ENCODE measurements at places on chromosomes 7 and 10.

DNA sequence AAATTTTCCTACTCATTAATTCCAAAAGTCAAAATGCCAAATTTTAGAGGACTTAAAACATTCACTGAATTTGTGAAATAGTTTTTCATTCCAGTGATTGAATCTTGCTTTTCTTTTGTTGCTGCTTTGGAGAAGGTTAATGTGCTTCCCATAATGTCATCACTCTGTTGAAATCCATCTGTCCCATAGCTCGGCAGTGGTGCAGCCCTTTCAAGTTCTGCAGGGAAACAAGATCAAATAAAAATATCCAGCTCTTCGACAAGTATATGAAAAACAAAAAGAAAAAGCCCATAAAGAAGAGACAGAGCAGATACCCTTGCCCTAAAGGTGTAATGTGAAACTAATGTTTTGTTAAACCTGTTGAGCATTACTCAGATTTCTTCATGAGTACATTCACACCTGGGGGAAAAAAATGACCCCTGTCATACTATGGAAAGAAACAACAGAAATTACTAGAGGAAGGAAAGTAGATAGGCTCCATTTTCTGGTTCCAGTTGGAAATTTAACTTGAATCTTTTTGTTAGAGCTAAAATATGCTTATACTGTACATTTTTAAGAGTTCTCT is 35.1 kb downstream of the AGR3 start:
- DNase-seq: no peak

DNA sequence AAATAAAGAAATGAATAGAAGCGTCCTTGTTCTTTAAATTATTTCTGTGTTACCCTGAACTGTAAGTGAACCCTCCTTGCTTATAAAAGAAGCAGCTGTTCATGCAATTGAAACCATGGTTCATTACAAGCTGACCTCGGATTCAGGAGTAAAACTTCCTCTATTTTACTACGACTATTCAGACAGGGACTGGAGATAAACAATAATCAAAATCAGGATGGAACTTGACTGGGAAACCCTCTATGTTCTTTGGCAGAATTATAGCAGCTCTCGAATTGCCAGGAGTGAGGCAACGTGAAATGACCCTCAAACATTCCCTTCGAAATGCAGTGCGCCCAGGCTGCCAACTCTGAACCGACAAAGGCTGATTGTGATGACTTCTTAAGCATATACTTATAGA is 172.1 kb downstream of the CYP26A1 start:
- no peak for DNase-seq

DNA sequence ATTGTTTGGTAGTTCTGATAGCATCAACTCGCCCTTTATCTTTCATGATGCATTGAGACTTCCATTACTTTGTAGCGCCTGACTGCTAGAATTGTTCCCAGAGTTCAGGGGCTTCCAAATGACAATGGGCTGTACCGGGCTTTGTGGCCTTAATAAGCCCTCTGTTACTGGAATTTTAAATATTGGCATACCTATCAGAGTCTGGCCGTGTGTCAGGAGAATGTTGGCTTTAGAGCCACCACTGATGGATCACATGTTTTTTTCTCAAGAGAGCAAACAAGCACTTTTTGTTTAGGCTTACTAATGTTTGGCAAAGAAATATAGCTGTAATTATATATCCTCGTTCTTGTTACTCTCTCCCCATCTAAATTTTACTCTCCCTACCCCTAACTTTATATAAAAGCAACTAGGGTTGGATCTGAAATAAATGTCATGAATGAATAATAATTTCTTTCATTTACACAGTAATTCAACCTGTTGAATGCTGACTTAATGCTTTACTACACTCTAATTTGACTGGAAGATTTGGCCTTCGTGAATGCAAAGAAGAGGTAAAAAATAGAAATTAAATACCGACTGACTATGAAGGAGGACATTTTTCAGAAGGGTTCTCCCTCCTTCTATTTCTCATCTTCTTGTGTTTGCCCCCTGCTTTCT is 396.7 kb downstream of the AUTS2 start:
- DNase-seq: no peak

DNA sequence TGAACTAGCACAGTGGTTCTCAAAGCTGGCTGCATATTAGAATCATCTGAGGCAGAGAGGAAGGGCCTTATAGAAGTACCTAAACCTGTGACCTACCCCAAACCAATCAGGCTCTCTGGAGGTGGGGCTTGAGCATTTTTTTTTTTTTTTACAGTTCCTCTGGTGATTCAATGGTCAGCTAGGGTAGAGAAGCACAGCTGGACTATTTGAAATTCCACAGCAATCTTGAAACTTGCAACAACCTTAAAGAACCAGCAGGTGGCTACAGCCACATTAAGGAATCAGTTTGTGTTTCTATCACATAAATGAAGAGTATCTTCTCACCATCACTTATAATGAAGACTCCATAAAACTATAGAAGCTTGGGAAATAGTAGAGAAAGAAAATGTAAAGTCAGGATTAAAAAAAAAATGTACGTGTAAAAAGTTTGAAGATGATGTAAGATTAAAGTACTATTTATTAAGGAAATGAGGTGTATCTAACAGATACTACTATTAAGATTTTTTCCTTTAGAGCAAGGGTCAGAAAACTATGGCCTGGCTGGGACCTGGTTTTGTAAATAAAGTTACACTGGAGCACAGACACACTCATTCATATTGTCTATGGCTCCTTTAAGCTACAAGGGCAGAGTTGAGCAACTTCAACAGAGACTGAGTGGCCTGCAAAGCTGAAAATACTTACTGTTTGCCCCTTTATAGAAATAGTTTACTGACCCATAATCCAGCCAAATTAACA is 3.8 kb downstream of the RTKN2 start:
- no peak for DNase-seq

GRCh38 chr10:61964059-61964709 is 62.7 kb downstream of the ARID5B start:
- no peak for DNase-seq
